Right ventricle myocardium inferior (tissue), 1 donor: ENCODE measurements at places on chromosomes 6 and 20.

DNA sequence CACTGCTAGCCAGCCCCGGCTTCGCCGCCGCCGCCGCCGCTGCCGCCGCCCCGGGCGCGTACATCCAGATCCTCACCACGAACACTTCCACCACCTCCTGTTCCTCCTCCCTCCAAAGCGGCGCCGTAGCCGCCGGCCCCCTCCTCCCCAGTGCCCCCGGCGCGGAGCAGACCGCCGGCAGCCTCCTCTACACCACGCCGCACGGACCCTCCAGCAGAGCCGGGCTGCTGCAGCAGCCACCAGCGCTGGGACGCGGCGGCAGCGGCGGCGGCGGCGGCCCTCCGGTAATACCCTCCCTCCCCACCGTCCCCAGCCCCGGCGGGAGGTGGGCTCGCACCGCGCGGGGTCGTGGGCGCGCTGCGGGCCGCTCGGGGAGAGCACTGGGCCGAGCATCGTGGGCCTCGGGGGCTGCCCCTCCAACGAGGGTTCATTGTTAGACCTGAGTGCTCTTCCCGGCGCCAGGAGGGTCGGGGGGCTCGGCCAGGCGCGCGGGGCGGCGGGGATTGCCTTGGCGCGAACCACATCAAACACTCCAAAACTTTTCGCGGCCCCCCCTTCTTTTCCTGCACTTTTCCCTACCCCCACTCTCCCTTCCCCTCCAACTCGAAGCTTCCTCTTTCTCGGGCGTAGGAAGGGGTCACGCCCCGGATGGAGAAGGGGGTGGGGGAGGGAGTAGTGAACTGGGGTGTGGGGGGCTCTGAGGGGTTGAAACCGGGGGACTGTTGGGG, 827 bp downstream of the E2F3 start:
- DNase-seq, result peak; percentile 66

- peak; percentile 67 for DNase-seq
Measured at GRCh38 chr6:143579703-143580102, 68.2 kb upstream of the FUCA2 start.

DNA sequence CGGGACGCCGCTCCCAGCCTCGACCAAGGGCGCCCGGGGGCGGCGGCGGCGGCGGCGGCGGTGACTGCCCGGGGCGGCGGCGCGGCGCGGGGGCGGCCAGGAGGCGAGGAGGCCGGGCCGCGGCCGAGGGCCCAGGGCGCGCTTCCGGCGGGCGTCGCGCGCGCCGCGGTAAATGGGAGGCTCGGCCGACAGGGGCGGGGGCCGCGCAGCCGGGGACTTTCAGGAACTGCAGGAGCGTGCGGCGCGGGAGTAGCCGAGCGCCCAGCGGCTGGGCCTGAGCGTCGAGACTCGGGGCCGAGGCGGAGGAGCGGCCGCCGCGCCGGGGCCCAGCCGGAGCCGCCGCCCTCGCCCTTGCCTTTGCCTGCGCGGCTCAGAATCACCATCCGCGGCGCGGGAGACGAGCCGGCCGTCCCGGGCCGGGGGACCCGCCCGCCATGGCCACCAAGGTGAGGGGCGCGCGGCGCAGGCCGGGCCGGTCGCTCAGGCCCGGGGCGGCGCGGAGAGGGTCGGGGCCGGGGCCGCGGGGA, at the start of gene SNX9:
TSS of gene SNX9 (plus strand) at position 246 of the 527 bp plus-strand sequence. CDS start at position 435, 189 bp downstream.
- peak; percentile 92 for DNase-seq

- DNase-seq, result peak; percentile 88
Measured at GRCh38 chr6:4358414-4359107, 223.2 kb upstream of the ECI2 start.

DNA sequence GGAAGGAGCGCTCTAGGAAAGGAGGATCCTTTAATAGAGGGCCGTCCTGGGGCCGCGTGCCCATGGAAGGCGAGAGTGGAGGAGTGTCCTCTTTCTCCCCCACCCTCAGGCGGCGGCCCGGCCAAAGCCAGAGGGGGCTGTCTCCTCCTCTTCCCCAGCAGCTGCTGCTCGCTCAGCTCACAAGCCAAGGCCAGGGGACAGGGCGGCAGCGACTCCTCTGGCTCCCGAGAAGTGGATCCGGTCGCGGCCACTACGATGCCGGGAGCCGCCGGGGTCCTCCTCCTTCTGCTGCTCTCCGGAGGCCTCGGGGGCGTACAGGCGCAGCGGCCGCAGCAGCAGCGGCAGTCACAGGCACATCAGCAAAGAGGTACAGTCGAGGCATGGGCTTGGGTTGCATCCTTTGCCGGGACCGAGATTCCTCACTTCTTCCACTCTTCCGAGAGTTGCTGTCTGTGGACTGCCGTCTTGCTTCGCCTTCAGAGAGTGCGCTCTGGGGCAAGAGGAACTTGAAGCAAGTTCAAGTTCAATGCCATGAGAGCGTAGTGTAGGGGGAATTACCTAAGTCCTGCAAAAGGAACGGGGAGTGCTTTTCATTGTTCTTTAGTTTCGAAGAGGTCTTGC, at the start of gene LAMA2:
TSS of gene LAMA2 (plus strand) at position 148 of the 621 bp plus-strand sequence. CDS start at position 256, 108 bp downstream.
- DNase-seq, result peak; percentile 94

GRCh38 chr6:116568821-116569755, 2.2 kb upstream of the RWDD1 start:
- DNase-seq, result no peak

DNA sequence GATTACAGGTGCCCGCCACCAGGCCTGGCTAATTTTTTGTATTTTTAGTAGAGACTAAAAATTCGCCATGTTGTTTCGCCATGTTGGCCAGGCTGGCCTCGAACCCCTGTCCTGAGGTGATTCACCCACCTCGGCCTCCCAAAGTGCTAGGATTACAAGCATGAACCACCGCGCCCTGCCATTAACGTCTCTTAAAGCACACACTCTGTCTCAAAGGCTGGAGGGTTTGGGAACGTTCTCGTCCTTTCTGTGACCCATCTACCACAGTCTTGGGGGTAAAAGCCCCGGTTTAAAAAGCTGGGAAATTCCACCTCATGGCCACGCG, 57.8 kb upstream of the ARID1B start:
- DNase-seq, result no peak

- DNase-seq, result no peak
Measured at GRCh38 chr20:16666272-16666671, 63.6 kb upstream of the SNRPB2 start.

DNA sequence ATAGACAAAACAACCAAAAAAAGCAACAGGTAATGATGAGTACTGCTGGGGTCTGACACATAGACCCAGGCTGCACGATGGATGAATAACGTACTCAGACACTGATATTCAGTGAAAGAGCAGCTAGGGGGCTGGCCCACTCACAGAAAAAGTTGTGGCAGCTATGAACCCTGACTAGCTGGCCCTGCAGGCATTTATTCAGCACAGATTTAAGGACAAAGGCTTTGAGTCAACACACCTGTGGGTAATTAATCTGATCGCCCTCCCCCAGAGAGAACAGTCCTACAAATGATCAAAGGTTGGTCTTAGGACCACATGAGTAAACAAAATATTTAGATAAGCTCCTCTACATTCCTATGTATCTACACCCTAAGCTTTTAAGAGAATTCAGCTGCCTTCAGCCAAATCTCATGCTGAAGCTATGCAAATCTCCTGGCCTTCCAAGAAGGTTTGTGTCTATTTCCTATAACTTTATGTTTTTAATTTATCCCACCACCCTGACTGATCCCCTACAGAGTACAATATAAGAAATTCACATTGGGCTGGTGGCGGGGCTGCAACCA, 81.7 kb upstream of the NXT1 start:
- no peak for DNase-seq

DNA sequence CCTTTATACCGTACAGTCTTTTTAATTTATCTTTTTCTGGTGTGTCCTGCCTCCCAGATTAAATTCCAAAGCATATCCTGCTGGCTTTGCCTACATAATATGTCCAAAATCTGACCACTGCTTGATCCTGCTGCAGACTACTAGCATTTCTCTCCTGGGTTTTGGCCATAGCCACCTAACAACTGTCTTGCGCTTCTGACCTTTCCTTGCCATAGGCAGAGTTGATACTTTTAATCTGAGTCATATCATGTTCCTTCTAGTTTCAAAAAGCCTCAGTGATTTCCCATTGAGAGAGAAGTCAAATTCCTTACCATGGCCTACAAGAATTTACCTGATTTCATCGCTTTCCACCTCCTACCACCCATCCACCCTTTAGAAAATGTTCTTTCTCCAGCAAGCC, 104.8 kb downstream of the BCKDHB start:
- no peak for DNase-seq

GRCh38 chr6:165272585-165272984, 36.8 kb downstream of the C6orf118 start:
- DNase-seq, result no peak

GRCh38 chr6:12608016-12608860, 108.3 kb upstream of the PHACTR1 start:
- no peak for DNase-seq

DNA sequence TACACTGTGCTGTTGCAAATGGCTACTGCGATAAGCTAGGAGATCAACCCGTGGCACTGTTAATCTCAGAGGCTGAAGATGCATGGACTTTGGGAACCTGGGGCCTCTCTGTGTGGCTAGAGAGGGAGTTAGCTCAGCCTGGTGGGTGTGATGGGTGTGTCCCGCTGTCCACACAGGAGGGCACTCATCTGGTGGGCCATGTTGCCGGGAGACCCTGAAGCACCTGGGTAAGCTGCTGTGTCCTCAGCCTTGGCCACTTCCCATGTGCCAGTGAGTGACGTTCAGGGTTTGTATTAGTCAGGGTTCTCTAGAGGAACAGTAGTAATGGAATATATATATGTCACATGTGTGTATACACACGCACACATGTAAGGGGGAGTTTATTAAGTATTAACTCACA, 132.7 kb downstream of the ERMARD start:
- no peak for DNase-seq

DNA sequence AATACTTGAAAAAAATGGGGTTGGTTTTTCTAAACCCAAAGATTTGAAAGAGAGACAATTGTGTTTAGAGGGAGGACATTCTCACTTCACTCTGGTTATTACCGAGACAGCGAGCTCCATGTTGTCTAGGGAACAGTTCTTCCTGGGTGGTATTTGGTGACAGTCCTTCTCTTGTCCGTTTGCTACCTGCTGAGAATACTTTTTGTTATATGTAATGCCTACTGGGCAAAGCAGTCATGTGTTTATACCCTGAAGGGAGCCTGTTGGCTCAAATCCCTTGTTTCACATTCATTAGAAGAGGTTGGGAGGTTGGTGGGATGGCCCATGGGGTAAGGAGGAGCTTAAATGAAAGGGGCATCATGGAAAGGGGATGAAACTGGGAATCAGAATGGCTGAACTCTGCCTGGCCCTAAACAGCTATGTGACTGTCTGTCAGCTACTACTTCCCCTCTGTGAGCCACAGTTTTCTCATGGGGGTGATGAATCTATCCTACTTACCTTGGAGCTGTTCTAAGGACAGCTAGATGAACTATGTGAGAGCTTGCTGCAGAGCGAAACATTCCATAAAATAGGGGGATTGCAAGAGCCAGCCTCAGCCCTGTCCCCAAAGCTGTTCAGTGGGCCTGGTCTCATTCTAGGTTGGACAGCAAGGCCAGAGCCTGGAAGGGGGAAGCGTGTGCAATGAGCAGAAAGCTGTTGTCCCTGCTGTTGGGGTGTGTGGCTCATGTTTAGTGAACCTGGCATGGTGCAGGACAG, 43.5 kb downstream of the FNDC1 start:
- no peak for DNase-seq

- DNase-seq, result no peak
Measured at GRCh38 chr6:30216096-30216495, 2.9 kb upstream of the TRIM26 start.

- no peak for DNase-seq
Measured at GRCh38 chr20:42790111-42790510, 399.6 kb downstream of the PTPRT start.

DNA sequence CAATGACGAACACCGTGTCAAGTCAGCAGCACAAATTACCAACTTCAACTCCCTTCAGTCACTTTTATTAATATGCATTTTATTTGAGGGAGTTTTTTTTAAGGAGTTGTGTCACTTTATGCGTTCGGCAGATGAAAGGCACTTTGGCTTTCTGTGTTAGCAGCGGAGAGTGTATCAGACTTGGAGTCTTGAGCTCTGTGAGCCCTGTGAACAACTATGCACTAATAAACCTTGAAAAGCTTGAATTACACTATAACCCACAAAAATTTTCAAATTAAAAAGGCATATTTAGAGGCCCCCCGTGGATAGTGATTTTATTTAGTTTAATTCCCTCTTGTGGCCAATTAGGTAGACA, 335.3 kb upstream of the NT5E start:
- DNase-seq, result no peak

DNA sequence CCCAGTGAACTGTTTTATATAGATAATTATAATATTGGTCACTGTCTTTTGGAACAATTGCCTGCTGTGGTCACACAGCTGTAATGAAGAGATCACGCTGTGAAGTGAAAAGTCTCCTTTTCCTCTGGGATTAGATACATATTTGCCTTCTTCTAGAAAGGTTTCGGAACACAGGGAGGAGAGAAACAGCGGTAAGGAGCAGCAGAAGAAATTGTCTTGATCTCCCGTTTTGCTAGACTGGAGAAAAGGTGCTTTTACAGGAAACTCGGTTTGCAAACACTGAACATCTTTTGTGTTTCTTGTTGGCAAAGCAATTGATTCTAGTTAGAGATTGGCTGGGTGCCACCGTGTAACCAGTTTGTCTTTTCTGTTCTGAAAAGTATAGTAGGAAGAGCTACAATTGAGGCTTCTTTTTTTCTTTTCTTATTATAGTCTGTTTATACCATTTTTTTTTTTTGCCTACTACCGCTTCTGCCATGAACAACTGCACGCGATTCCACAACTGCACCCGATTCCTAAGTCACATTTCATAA, 404.1 kb upstream of the ID4 start:
- DNase-seq, result no peak

GRCh38 chr20:2890742-2891141, 17.5 kb downstream of the PTPRA start:
- DNase-seq, result no peak

DNA sequence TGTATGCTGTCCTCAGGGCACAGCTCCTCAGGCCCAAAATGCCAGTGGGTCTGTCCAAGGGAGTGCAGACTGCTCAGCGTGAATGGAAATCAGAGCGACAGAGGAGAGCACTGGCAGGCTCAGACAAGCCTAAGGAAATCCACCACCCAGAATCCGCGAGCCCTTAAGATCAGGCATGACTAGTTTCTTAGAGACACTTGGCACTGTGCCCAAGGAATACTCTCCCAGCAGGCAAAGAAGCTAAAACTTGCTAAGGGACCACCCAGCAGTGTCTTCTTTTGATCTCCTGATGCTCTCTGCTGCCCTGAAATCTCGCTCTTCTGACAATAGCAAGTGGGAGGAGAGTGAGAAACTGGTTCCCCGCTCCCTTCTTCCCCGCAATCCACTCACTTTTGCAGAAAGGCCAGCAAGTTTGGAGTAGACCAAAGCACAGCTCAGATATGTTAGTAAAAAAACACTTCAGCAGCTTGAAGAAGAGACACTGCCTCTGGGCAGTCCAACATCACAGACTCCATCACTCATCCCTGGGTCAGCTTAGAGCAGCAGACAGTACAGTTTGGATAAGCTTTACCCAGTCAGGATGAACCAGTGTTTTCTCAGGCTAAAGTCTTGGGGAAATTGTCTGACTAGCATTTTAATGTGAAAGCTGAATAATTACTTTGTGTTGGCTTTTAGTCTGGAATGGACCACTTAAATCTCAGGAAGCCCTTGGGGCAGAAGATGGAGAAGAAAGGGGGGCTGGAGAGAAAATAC, 32.4 kb downstream of the TRAF3IP2 start:
- no peak for DNase-seq

- DNase-seq, result no peak
Measured at GRCh38 chr6:70371454-70372105, 41.7 kb upstream of the FAM135A start.

GRCh38 chr6:107400616-107401147, 58.7 kb downstream of the PDSS2 start:
- DNase-seq, result no peak
